Endothelial cell (in vitro differentiated cells): ENCODE measurements at places on chromosomes 7 and 10.

- DNase-seq, result peak; percentile 36
These were observed 197.3 kb downstream of the PRPF18 start for GRCh38 chr10:13784067-13784466.

- no peak for DNase-seq
These were observed 336.8 kb downstream of the DNAJB6 start for GRCh38 chr7:157673573-157673972.

DNA sequence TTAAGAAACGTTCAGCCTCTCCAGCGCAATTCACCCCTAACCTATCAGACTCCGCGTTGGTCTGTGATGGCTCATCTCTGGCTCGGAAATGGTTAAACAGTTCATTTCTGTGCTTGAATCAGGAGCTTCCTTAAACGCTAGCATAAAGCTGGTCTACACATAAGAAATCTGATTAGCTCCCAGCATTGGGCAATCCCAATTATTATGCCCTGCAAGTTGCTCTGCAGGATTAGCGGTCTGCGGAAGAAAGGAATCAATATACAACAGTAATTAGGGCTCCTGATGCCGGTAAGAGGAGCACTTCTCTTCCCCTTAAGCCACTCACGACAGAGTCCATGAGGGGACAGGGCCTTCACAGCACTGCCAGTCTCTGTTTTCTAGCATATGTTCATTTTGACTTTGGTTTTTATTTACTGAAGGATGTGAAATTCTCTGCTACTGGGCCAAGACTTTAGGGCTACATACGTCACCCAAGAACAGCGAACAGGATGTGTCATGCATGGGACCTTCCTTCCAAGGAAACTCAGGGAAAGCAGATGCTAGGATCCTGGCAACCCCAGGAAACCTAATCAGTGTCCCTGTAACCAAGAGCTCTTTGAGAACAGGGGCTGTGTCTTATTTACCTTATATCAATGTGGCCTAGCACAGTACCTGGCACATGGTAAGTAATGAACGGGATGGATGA, 324.4 kb downstream of the KCNMA1 start:
- no peak for DNase-seq

DNA sequence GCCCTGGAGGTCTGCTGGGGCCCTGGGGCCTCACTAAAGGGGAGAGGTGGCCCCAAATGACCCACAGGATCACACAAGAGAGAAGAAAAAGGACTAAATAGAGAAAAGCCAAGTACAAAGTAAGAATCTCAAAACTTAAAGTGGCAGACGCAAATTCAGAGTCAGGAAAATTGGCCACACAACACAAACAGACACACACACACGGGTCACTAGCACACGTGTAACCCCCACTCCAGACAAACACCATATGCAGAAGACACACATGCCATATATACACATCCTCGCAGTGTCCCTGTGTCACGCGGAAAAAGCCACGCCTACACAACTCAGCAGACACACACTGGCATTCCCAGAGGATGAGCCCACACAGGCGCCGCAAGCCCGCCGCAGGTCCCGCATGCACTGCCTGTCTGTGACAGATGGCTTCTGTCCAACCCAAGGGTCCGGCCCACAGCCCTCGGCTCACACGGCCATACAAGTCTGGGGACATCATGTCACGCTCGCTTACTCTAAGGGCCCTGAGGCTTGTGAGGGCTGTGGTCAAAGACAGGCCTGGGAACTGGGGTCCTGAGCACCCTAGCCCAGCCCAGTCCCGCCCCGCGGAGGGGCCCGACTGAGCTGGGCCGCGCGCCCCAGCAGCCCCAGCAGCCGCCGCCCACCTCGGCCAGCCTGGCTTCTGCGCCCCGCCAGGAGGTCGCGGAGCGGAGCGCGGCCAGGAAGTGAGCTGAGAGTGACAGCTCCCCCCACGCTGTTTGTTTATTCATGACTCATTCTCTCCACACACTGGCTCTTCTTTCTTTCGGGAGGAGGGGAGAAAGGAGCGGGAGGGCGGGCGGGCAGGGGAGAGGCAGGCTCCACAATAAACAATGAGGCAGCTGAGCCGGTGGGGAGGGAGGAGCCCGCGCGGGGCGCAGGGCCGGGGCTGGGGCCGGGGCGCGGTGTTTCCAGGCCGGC, 95.5 kb upstream of the ZMIZ1 start:
- DNase-seq, result peak; percentile 81

GRCh38 chr10:29746080-29746797, 111.5 kb upstream of the SVIL start:
- no peak for DNase-seq

GRCh38 chr7:44072364-44073231, 7.2 kb upstream of the PGAM2 start:
- peak; percentile 63 for DNase-seq

- no peak for DNase-seq
These were observed 2.7 kb downstream of the EVX1 start for GRCh38 chr7:27245124-27245797.

- no peak for DNase-seq
These were observed 459.3 kb downstream of the HTR7 start for GRCh38 chr10:90398566-90398965.

GRCh38 chr10:78371136-78371535, 337.5 kb downstream of the RPS24 start:
- no peak for DNase-seq

GRCh38 chr10:79047584-79047874, 21.2 kb upstream of the ZMIZ1 start:
- no peak for DNase-seq

DNA sequence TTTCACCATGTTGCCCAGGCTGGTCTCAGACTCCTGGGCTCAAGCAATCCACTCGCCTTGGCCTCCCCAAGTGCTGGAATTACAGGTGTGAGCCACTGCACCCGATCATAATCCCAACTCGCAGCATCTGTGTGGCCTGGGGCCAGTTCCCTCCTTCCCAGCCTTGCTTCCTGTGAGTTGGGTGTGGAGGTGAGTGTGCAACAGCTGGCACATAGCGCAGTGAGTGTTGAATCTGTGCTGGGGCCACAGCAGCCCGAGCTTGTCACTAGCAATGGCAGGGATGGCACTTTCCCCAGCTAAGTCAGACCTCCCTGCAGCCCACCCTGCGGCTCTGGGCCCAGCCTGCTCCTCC, 12.2 kb downstream of the TMEM184A start:
- no peak for DNase-seq

DNA sequence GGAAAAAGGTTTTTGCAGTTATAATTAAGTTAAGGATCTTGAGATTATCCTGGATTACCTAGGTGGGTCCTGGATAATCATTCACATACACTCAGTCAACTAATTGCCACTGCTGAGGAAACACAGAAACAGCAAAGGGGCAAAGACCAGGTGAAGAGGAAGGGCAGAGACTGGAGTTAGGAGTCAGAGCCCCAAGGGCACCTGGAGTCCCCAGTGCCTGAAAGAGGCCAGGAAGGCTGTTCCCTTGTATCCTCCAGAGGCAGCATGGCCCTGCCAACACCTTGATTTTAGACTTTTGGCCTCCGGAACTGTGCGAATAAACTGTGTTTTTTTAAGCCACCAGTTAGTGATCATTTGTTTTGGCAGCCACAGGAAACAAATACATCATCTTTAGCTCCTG, 24.6 kb downstream of the PRR15 start:
- DNase-seq, result no peak

DNA sequence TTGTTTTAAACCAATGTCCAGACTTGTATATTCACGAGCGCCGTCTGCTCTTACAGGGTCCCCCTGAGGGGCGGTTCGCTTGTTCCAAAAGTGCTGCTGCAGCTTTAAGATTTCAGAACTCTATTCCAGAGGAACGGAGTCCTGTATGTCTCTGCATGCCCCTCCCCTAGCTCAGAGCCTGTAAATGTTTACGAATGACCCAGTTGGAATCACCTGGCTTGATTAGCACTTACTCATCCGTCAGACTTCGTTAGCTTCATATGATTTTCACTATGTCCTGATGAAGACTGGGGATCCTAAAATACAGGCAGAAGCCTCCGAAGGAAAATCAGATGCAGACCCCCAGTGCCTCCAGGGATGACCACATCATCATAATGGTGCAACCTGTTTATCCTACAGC, 4.5 kb upstream of the CHST15 start:
- no peak for DNase-seq

- DNase-seq, result no peak
These were observed 6.7 kb downstream of the TLL2 start for GRCh38 chr10:96507044-96507443.

- no peak for DNase-seq
These were observed 593.5 kb upstream of the MGMT start for GRCh38 chr10:128873411-128874054.

DNA sequence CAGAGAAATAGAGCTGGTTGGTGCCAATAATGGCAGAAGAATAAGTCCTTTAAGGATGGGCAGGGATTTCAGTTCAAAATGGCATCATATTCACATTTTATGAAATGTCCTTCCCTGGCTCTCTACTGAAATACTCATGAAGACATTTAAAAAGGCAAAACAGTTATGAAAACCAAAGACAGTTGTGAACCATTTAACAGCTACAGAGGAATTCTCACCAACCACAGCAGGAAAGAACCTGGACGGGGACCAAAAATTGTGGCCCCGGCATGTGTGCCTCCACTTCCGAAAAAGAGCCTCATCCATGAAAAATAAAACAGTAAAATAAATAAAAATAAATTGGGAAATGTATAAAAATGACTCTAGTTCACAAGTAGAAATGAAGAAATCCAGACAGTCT, 539.5 kb downstream of the SUGCT start:
- no peak for DNase-seq

GRCh38 chr7:50662041-50662694, 97.0 kb upstream of the DDC start:
- no peak for DNase-seq

DNA sequence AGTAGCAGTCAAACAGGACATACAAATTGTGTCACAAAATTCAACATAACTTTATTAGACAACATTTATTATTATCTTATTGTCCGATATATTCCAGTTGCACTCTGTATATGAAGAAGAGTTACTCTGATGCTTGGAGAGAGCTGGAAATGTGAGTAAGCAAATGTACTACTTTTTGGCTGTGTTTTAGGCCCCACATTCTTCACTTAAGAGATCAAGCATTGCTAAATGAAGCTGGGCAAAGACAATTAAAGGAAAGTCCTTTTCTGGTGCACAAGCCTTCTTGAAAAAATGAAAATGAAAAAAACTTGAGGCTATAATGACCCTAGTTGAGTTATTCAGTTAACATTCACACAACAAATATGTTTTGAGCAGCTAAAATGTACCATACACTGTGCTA, 26.1 kb downstream of the MYPN start:
- no peak for DNase-seq

DNA sequence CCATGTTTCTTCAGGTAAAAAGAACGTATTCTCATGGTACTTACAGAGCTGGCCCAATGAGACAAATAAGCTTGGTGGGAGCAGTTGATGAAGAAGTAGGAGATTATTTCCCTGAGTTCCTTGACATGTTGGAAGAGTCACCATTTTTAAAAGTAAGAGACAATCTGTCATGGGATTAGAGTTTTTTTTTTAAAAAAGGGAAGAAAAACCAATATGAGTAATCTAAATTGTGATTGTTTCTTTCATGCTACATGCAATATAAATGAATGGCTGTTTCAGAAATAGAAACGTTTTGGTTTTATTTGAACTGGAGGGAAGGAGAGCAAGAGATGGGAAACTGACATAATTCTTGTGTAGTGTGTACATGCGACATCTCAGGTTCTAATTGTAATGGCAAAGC, 32.8 kb downstream of the TMEM60 start:
- DNase-seq, result no peak

DNA sequence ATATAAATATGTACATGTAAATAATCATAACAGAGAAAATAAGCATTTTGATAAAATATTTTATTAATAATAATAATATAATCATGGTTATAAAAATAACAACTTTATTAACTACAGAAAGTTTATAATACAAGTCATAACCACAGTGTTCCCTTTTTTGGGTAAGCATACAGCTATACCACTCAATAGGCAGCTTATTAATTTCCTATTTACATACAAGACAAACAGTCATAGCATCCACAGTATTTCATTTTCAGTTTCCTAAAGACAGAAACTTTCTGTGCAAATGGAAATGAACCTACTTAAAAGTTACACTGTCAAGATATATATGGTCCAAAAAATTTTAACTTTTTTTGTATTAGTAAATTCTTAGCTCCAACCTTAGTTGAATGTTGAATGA, 70.9 kb downstream of the HGF start:
- DNase-seq, result no peak

DNA sequence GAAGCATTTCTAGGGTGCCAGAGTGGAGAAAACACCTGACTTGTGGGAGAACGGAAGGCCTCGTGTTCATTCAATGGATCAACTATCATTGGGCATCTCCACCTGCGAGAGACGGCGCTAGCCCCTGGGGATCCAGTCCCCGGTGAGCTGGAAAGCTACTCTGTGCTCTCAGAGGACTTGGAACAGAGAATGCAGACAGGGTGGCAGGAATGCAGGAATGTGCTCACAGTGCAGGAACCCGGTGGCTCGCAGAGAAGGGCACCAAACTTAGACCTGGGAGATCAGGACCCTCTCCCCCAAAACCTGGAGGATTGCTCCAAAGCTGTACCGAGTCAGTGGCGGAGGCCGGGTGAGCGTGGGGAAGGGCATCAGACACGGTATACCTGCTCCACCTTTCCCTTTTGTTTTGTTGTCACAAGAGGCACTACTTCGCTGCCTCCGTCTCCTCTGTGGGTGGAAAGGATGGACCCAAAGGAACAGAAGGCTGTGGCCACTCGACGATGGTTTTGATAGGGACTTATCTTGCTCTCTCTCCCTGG, 569.0 kb upstream of the C7orf33 start:
- no peak for DNase-seq

DNA sequence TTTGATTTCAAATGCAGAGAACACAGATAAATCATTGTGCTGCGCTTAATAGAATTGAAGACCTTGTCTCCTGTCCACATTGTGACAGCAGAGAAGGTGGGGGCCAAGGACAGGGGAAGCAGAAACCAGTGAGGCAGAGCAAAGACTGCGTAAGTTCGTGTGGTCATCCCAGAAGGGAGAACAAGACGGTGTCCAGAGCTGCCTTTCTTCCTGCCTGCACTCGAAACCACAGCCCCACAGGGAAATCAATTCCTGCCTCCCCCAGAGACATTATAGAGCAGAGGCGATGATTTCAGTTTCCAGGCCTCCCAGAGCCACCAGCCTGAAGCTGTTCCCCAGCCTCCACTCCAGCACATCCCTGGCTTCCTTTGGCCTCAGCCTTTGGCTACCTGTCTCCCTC, 39.7 kb upstream of the UCN3 start:
- no peak for DNase-seq

- no peak for DNase-seq
These were observed 663.3 kb upstream of the FOXK1 start for GRCh38 chr7:4018601-4019316.

- DNase-seq, result no peak
These were observed 30.1 kb downstream of the MKX start for GRCh38 chr10:27715505-27715904.

- no peak for DNase-seq
These were observed 435.6 kb upstream of the FOXK1 start for GRCh38 chr7:4246536-4246935.
